ENCODE measurements at places on chromosomes 12 and 14.

DNA sequence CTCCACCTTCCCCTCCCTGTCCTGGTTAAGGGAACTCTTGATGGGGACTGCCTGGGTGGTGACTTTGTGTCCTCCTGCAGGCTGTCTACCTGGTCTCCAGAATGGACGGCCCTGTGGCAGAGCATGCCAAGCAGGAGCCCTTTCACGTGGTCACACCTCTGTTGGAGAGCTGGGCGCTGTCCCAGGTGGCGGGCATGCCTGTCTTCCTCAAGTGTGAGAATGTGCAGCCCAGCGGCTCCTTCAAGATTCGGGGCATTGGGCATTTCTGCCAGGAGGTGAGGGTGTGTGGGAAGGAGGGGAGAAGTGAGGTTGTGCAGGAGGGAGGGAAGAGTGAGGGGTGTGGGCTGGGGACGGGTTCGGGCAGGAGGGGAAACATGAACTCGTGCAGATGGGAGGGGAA lies 5.7 kb downstream of the SDSL start:
- no peak for DNase-seq

- no peak for DNase-seq
These were observed 17.1 kb upstream of the SERPINA1 start for GRCh38 chr14:94405486-94405885.

GRCh38 chr14:28307506-28307905 lies 459.1 kb upstream of the FOXG1 start:
- no peak for DNase-seq

DNA sequence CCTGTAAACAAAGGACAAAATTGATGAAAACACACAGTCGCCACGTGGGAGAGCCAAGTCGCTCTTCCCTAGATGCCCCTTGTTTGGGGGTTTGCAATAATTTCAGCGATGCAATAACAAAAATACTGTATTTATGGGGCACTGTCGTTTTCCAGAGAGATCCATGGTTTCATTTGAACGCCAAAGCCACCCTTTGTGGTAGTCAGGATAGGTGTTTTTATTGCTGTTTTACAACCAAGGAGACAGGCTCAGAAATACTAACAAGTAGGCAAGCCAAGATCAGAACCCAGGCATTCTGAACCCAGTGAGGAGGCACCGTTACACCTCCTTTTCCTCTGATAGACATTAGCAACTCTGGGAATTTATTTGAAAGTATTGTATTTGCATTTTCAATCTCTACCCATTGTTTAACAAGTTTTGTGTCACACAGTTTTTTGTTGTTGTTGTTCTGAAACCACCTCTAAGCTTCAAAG lies 831 bp upstream of the BTBD7 start:
- DNase-seq = no peak

DNA sequence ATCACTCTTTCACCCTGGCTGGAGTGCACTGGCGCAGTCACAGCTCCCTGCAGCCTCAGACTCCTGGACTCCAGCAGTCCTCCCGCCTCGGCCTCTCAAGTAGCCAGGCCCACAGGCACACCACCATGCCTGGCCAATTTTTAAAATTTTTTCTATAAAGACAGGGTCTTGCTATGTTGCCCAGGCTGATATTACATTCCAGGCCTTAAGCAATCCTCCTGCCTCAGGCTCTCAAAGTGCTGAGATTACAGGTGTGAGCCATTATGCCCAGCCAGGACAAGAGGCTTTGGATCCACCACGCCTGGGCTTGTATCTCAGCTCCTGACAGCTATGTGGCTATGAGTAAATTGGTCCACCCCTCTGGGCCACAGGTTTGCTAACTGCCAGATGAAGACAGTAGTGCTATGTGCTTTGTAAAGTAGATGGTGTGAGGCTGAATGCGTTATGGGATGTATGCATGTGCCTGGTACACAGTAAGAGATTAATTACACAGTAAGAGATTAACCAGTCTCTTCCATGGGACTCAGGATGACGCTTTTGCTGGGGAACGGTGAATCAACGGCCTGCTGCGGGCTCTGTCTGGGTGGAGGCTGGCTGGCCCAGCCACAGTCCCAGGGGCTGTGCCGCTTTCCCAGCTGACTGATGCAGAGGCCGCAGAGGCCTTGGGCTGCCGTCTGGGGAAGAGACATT lies 53.3 kb upstream of the NCOR2 start:
- DNase-seq = peak; percentile 70

- no peak for DNase-seq
These were observed 64.8 kb downstream of the DAD1 start for GRCh38 chr14:22524115-22524783.

DNA sequence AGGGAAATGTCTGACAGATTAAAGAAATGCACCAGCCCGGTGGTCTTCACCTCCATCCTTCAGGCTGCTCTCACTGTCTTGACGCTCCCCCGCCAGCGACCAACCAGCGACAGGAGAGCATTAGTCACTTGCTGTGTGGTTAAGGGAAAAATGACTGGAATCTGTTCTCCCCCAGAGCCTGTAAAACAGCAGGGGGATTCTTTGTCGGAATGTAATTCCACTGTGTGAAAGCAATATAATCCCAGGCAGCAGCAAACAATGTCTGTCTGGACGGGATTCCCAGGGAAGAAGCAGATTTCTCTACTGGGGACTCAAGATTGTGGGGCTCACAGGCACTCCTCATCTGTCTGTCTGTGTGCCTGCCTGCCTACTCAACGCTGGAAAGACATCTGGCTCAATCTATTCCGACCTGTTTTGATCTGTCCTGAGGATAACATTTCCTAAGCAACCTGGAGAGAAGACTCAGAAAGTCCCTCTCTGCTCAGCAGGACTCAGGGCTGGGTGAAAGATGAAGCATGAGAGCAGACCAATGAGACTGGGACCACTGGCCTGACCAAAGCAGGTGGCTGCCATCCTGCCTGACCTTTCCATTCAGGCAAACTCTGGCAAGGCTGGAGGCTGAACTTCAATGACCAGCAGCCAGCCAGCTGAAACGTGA lies 54.6 kb downstream of the NUAK1 start:
- peak; percentile 76 for DNase-seq

DNA sequence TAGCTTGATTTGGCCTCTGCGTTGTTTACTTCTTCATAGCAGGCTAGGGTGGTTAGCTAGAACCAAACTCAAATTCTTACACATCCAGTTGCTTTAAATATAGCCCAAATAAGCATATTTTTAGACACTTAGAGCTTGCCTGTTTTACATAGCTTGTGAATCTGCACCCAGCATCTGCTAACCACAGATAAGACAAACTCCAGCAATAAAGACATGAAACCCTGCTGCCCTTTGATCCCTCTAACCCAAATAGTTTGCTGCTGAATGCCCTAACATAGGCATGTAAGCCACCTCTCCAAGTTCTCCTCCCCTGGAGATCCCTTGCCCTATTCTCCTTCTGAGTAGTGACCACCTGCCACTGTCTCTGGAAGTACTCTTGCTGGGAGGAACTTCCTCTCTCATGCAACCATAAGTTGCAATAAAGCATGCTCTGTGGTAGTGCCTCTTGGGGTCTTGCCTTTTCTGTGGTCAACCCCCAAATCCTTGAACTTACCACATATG lies 185.6 kb downstream of the TMEM117 start:
- no peak for DNase-seq

DNA sequence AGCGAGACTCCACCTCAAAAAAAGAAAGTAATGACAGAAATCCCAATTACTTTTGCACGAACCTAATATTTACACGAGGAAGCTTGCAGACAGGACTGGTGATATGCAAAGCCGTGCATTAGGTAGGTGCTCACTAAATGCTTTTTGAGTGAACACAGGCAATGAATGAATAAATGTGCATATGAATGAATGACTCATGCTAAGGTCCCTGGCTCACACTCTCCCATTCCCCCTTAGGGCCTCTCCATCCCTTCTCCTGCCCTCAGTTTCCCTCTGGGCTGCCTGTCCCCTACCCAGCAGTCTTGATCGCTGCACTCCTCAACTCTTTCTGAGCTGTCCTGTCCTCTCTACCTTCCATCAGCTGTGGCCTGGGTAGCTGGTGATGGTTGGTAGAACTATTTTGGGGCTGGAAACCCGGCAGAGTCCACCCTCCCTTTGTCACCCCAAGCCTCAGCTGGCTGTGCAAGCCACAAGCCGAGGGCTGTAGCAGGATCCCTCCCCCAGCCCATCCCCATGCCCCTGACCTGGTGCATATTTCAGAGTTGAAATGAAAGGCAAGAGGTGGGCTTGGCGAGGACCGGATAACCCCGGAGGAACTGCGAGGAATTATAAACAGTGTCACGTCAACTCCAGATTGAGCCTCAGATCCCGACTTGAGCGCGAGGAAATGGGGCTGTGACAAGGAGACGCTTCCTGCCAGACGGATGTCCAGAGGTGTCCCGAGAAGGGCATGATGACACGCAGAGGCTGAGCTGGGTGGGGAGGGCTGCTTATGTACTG lies 191.7 kb upstream of the GSC start:
- no peak for DNase-seq

Measured in urothelium cell line (cell line).